SK-N-SH treated with all-trans-retinoic acid at 6 μM for 48 hours (cell line): ENCODE measurements at places on chromosomes 5 and 9.

DNA sequence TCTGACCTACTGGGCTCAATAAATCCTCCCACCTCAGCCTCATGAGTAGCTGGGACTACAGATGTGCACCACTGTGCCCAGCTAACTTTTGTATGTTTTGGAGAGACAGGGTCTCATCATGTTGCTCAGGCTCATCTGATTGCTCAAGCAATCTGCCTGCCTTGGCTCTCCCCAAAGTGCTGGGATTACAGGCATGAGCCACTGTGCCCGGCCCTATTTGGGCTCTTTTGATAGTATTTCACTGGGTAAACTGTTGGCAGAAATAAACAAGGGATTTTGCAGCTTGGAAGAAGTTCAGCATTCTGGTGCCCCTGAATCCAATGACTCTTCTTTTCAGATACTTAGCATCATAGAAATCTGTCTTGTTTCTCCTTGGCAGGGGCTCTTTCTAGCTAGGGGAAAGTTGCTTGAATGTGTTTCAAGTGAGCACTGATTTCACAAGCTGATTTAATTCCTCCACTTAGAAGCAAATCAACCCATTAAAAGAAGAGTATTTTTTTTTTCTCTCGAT is 146.8 kb downstream of the PAPPA start:
- ATAC-seq, result no peak

DNA sequence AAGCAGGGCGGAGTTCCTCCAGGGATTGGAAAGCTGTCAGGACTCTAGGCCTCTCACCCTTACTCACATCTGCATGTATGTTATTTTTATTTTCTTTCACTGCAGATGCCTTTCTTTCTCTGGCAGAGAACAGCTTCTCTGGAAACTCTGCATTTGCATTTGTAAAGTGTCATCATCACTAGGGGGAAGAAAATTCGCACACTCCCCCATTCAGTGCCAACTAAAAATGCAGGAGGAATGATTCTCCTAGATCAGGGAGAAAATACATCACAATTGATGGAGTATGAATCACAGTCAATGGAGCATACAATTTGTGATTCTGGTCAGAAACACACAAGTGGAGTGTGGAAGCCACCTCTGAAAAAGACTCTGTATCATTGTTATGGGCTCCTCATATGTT is 351.4 kb upstream of the FTMT start:
- ATAC-seq, result no peak

- no peak for ATAC-seq
Observed at GRCh38 chr9:19201899-19202891, 28.3 kb upstream of the DENND4C start.

- peak; percentile 14; the same call in 2 of the 3 replicates for ATAC-seq
Observed at GRCh38 chr5:56126487-56127179, 106.5 kb downstream of the ANKRD55 start.

- no peak for ATAC-seq
Observed at GRCh38 chr9:35195683-35196082, 33.9 kb downstream of the UNC13B start.

- no peak for ATAC-seq
Observed at GRCh38 chr5:125579182-125579581, 832.7 kb upstream of the ZNF608 start.

DNA sequence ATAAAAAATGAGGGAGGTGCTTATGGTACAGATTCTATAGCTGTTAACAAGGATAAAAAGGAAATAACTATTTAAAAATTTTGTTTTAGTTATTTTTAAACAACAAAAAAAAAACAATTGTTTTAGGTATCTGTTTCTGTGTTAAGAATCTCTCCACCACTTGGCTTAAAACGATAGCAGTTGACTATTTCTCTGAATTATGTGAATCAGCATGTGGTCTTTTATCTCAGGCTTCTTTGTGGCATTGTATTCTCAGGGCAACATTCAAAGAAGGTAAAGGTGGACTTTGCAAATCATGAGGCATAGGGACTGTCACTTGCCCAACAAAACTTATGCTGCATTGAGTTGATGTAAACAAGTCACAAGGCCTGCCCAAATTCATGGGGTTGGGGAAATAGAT is 55.2 kb downstream of the ERBIN start:
- ATAC-seq, result no peak

DNA sequence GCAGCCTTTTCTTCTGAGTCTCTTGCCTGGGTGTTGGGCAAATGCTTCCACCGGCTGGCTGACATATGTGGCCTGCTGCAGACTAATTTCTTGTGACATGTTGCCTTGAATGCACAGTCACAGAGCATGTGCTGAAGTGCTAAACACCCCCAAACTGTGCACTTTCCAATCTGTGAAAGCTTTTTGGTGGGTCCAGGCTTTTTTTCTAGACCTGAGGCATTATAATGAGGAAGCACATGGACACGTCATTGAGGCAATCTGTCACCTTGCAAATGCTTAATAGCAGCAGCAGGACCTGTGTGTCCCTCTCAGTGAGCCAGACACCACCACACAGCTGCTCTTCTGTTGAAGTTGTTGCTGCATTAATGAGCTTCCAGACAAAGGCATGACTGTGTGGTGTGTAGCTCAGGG is 274.7 kb downstream of the ELAVL2 start:
- no peak for ATAC-seq

GRCh38 chr9:107409581-107410389 is 79.8 kb downstream of the KLF4 start:
- no peak for ATAC-seq

GRCh38 chr5:65577141-65577540 is 14.0 kb downstream of the PPWD1 start:
- ATAC-seq, result no peak

GRCh38 chr9:97855899-97856298 is 2.9 kb downstream of the FOXE1 start:
- no peak for ATAC-seq

- no peak; the same call in 2 of the 3 replicates for ATAC-seq
Observed at GRCh38 chr5:147454996-147455677, 54.7 kb downstream of the DPYSL3 start.

DNA sequence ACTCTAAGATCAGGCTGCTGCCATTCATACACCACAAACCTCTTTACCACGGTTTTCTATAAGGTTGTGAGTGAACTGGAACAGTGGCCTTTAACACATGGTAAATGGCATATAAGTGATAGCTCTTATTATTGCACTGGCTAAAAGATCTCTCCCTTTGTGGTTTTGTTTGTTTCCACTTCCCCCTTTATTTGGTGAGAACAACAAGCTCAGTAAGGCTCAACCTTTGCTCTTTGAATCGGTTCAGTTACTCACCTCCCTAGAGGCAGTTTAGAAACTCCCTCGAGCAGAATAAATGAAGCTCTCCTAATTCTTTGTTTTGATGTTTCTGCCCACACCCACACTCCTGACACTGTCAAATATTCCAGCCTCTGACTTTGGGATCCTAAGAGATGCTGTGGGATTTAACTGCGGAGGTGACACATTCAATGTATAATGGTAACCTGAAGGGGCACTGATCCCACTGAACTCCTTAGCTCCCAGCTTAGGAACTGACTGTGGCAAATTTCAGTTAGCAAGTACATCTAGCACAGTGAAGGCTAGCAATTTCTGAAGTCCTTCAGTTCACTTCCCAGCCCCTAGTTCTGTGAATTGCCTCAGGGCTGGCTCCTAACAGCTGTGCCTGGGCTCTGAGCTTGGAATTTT is 22.5 kb upstream of the RAD23B start:
- ATAC-seq, result no peak

- ATAC-seq, result no peak
Observed at GRCh38 chr5:111914966-111915636, 158.1 kb upstream of the NREP start.

DNA sequence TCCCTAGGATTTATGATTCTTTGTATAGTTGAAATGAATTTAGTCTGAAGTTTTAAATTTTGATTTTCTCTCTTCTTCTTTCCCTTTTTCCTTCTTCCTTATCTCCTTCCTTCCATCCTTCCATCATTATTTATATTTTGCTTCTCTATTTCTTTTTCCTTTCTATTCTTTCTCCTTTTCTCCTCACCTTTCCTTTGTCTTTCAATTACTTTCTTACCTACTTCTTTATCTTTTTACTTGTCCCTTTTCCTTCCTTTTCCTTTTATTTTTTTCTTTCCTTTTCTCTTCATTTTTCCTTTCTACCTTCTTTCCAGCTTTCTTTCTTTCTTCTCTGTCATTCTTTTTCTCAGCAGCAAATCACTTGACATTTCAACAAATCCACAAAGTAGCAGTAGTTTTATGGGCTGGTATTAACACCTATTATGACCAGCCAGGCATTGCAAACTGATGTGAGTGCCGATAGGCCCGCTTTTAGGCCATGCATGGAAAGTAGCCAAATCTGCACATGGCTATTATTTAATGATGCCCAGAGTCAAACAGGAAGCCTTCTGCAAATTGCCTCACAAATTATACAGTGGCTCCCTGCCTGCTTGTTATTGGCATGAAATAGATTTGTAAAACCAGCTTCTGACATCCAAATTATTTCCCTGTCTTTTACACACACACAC is 37.1 kb upstream of the NR3C1 start:
- peak; percentile 48; the same call in 1 of the 3 replicates for ATAC-seq

GRCh38 chr9:88502552-88503034 is 32.4 kb upstream of the NXNL2 start:
- ATAC-seq, result no peak; the same call in 2 of the 3 replicates

DNA sequence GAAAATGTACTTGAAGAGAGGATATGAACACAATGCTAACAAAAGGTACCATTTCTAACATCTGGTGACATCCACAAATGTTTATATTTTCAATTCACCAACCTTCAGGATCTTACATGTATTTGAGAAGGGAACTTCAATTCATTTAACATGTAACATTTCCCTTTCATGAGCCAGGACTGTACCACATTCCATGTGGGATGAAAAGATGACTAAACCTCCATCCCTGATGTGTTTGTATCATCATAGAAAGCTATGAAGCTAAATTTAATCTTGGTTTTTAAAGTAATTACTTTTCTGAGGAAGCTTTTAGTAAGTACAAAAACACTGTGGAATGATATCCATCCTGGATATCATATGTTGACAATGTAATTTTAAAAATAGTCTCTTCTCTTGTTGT is 78.2 kb upstream of the GNA14 start:
- peak; percentile 44; the same call in 2 of the 3 replicates for ATAC-seq

DNA sequence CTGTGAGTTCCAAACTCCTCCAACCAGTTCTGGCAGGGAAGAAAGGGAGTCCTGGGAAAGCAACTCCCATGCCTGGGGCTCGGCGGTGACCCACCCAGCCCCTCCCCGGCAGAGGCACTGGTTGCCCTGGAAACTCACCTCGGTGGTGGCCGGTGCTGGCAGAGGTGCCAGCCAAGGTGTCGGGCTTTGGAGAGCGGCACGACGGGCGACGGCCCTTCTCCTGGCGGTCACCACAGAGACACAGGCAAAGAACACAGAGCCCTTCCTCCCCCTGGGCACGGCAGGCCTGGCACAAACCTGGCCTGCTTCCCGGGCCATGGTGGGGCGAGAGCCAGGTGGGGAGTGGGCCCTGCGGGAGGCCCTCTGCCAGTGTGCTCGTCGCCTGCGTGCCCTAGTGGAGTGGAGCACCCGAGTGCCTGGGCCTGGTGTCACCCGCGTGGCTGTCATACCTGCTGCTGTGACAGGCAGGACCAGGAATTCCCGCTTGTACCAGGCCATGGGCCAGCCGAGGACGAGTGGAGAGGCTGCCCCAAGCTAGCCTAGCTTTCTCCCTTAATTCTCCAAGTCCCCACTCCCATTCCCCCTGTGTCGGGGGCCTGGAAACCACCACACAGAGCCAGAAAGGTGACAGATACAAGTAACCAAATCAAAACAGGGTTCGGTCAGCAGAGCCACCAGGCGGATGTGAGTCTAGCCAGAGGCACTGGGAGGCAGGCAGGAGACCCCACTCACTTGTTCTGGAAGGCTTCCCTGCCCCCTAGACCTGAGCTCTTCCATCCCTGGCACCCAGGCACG is 8.2 kb upstream of the RALGDS start:
- ATAC-seq, result no peak

- ATAC-seq, result peak; percentile 82
Observed at GRCh38 chr5:38666668-38667498, 110.4 kb upstream of the LIFR start.

DNA sequence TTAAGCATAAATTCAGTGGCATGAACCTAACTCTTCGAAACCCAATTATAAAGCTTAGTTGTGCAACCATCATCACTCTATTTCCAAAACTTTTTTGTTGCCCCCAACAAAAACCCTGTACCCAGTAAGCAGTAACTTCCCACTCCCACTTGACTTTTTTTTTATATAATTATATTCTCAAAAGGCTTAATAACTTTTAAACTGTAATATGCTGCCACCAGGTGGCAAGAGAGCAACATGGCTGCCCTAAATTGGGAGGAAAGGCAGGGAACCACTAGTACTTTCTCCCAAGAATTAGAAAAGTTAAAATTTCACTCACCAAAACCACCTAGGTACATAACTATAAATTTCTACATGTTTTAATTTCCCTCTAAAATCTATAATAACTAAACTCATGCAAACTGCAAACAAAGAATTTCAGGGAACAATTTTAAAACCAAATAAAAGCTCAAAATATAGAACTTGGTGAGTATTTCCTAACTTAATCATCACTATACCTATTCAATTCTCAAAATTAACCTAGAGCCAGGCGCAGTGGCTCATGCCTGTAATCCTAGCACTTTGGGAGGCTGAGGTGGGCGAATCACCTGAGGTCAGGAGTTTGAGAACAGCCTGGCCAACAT is 50.2 kb upstream of the RNF38 start:
- peak; percentile 73 for ATAC-seq

GRCh38 chr9:83327323-83327722 is 210.9 kb downstream of the FRMD3 start:
- peak; percentile 94 for ATAC-seq

DNA sequence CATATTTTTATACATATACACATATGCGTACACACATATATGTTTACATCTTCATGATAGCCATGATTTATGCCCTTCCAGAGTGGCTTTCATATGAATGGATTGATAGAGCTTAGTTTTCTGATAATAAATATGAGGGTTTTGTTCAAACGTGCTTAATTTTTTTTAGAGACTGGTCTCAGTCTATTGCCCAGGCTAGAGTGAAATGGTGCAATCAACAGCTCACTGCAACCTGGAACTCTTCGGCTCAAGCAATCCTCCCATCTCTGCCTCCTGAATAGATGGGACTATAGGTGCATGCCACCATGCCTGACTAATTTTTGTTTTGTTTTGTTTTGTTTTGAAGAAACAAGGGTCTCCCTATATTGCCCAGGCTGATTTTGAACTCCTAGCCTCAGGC is 48.6 kb upstream of the ZSWIM6 start:
- no peak for ATAC-seq

DNA sequence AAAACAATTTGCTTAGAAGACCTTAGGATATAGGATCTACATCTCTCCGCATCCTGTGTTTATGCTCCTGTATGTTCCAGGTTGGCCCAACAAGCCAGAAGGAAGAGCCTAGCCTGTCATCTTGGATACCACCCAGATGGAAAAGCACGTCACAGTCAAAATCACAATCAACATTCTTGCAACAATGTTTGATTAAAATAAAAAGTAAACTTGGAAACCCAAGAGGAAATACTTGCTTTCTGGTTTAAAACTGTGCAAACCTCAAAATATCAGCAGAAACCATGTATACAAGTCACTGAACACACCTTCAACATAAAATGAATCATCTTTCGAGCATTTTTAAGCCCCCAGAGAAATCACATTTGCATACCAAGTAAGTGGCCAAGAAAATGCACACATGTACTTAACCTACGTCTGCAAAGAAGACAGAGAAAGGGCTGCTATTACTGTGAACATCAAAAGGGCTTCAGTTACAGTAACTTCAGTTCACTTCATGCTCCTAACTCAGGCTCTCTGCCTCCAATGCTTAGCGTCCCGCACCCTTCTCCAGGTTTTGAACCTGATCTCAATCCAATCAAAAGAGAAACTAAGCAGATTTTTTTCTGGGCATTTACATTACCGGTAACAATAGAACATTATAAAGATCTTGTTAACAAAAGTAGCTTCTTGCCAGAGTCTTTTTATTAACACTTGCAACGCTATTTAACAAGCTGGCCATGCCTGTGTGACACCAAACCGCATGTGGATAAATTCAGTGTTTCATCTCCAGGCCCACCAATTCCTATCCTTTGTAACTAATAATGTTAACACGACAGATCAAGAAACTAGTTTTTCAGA is 1.3 kb downstream of the ENC1 start:
- peak; percentile 13 for ATAC-seq
